ENCODE measurements at places on chromosomes 1 and 21.

- no peak for DNase-seq
Measured at GRCh38 chr1:20867847-20868246, 80.7 kb upstream of the HP1BP3 start.

DNA sequence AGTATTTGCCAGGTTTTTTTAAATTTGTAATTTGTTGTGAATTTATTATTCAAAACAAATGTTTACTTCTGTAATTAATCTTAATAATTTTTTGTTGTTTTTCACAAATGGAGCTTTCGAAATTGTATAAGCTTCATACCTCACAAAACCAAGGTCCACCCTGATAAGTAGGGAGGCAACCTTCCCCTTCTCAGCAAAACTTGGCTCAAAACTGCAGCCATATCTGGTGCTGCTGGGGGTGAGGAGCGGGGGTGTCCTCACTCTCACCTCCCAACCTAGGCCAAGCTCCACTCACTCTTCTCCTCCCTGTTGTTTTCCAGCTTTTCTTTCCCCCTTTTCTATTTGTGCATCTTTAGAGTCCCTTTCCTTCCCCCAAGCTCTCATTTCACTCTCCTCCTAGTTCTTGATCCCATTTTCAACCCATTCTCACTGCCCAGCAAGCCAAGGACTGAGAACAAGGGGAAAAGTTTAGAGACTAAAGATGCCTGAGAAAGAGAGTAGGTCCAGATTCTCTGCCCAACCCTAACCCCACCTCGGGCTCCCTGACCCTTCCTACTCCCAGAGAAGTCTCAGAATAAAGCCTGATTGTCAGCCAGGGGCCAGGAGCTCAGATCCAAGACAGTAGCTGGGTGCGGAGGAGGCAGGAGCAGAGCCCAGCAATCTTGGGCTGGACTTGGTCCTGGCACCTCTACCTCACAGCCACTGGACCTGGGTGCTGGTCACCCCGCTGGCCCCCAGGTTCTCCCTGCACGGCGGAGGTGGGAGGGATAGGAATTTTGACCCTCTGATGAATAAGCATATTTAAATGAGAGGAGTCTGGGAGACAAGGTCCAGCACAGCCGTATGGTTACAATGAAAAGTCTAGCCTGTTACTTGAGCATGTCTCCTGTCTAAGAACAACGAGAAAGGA, 8.3 kb upstream of the CFAP45 start:
- DNase-seq = no peak

DNA sequence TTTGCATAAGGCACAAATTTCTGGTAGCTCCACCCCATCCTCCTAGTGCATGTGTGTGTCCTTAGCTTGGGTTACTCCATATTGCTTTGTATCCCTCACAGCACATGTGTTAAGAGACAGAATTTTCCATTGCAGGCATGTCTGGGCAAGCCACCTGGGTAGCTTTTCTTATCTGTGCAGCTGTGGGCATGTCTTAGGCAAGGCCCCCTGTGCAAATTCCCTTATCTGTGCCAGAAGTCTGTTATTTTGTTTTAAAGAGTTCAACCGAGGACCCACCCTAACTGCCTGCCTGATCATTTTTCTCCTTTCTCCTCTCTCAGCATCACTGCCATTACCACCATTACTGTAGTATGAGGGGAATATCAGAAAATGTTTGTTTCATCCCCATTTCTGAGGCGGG, 131.9 kb downstream of the CYYR1 start:
- DNase-seq = no peak

DNA sequence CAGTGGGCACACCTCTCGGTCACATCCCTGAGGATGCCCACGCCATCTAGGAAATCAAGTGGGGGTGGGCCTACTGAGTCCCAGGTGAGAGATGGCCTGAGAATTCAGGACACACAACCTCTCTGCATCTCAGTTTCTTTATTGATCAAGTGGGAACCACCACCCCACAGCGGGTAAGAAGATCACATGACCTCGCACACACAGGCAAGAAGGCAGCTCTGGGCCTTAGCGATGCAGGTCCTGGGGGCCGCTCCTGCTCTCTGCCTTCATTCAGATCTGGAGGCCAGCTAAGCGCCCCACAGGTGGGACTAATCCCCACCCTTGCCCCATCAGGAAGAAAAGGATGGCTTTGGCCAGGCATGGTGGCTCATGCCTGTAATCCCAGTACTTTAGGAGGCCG, 63.2 kb downstream of the PGBD5 start:
- DNase-seq = no peak

GRCh38 chr1:62353853-62354252, 34.6 kb upstream of the KANK4 start:
- DNase-seq = no peak

DNA sequence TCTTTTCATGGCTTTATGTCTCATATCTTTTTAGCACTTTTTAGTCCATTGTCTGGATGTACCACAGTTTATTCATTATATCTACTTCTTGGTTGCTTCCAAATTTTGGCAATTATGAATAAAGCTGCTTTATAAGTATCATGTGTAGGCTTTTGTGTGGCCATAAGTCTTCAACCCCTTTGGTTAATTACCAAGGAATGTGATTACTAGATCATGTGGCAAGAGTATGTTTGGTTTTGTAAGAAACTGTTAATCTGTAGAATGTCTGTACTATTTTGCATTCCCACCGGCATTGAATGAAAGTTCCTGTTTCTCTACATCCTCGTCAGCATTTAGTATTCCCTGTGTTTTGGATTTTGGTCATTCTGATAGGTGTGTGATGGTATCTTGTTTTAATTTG, 31.5 kb downstream of the ZBTB40 start:
- no peak for DNase-seq

- DNase-seq = no peak
Measured at GRCh38 chr1:244962130-244962529, 97.8 kb upstream of the HNRNPU start.

DNA sequence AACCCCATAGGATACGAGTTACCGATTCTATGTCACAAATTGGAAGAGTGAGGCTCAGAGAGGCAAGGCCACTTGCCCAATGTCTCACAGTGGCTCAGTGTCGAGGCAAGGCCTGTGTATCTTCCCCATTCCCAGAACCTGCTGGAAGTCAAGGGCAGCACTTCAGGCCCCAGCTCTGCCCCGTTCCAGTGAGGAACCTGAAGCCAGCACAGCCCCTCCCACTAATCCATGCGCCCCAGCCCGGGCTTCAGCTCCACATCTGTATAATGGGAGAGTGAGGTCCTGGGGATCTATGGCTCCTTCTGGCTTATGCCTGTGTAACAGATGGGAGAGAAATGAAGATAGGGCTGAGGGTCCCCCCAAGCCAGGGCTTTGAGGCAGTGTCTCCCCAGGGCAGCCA, 56.3 kb downstream of the CASZ1 start:
- no peak for DNase-seq

DNA sequence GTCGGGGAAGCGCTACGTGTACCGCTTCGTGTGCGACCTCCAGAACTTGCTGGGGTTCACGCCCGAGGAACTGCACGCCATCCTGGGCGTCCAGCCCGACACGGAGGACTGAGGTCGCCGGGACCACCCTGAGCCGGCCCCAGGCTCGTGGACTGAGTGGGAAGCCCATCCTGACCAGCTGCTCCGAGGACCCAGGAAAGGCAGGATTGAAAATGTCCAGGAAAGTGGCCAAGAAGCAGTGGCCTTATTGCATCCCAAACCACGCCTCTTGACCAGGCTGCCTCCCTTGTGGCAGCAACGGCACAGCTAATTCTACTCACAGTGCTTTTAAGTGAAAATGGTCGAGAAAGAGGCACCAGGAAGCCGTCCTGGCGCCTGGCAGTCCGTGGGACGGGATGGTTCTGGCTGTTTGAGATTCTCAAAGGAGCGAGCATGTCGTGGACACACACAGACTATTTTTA, 17.1 kb downstream of the ETS2 start:
- no peak for DNase-seq

DNA sequence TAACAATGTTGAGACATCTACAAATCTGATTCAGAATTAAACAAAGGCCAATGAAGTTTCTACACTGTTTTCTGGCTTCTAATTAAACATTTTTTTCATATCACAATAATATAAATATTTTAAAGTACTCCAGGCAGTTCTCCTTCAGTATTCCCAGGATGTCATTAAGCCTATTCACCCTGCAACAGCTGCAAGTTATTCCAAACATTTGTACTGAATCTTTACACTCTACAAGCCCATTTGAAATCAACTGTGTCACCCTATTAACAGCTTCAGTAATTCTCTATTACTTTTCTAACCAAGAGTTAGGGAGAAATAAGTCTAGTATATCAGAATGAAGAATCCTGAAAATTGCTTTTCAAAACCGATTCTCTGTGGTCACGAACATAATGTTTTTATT, 124.6 kb downstream of the OLFML2B start:
- DNase-seq = no peak

- DNase-seq = no peak
Measured at GRCh38 chr1:164723296-164723798, 164.4 kb downstream of the PBX1 start.

- DNase-seq = no peak
Measured at GRCh38 chr21:36725793-36726386, 27.0 kb downstream of the SIM2 start.

DNA sequence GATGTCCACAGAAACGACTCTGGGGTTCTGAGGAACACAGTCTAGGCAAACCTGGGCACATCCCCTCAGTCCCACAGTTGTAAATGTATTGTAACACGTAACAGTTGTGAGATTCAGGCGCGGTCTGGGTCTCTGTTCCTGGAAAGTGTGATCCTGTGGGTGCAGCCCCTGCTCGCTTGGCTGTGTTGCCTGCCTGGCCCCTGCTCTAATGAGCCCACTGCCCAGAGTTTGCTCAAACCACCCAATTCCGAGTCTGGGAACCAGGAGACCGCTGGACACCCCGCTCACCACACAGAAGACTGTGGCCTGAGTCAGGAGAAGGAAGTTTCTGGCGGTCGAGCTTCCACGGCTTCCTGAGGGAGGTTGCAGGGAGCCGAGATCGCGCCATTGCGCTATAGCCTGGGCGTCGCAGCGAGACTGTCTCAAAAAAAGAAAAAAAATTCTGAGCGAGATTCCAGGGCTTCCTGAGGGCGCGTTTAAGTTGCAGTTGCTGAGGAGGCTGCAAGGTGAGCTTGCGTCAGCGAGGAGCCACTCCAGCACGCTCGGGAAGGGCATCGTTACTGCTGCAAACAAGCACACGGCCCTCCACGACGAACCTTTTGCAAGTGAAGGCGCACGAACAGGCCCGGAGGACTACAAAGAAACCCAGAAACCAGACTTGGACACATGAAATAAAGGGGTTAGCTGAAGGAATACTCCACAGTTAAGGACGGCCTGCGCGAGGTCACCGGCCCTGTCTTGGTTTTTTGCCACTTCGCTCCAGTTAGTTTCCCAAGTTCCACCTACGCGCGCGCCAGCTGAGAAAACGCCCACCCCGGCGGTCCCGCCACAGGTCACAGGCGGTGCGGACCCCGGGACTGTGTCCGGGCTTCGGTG, 1.1 kb downstream of the C21orf58 start:
- DNase-seq = no peak

- no peak for DNase-seq
Measured at GRCh38 chr1:55926906-55927471, 652.4 kb downstream of the PLPP3 start.

- DNase-seq = no peak
Measured at GRCh38 chr1:234745844-234746797, 136.1 kb upstream of the IRF2BP2 start.

- DNase-seq = no peak
Measured at GRCh38 chr1:47382399-47382983, 33.6 kb upstream of the FOXE3 start.

DNA sequence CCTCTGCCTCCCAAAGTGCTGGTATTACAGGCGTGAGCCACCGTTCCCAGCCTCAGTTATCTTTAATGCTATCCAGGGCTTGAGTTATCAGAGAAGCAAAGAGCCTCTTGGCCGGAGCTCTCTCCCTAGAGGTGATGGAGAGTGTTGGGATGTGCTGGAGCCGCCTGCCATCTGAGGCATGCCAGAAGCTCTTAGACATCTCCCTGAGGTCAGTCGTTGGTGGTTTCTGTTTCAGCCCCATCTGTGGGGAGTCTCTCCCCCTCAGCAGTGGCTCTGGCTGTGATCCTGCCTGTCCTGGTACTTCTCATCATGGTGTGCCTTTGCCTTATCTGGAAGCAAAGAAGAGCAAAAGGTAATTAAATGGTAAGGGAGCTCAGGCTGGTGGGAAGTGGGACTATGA, 11.6 kb upstream of the ZNF691 start:
- no peak for DNase-seq

DNA sequence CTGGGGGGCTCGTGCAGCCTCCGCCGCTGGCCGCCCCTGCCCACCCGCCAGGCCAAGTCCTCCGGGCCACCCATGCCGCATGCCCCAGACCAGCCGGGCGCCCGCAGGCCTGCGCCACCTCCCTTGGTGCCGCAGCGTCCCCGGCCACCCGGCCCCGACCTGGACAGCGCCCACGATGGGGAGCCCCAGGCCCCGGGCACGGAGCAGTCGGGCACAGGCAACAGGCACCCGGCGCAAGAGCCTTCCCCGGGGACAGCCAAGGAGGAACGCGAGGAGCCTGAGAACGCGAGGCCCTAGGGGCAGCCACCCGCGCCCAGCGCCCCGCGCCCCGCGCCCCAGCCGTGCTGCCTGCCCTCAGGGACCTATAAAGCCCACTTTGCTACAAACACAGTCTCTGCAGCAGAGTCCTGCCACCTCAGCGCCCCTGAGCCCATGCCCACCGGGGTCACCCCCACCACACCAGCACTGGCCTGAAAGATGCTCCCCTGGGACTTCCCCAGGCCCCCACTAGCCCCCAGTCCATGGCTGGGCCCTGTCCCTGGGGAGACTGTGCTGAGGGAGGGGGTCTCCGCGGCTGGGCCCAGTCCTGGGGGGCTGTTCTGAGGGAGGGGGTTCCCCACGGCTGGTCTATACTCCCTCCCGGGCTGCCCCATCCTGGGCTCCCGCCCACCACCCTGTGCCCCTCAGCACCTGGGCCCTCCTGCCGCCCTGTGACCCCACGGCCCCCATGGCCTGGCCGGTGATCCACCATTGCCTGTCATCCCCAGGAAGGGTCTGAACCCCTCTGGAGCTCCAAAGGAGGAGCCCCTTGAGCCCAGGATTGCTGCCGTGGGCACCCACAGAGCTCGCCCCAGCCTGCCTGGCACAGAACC, 8.6 kb downstream of the TNFRSF18 start:
- no peak for DNase-seq

DNA sequence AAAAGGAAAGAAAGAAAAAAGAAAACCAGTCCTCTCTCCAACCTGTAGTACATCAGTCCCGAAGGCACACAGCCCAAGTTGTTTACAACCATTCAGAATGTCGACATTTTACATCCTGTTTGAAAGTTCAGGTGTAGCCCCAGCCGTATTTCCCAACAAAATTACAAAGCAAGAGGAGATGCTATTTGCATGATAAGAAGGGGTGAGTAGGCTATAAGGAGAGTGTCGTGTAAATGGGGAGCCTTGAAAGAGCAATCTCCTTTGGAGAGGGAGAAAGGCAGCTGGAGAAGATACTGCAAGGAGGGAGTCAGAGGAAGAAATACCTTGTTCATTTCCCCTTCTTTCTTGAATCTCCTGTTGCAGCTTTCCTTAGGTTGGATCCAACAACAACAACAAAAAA, 35.5 kb upstream of the DENND1B start:
- DNase-seq = no peak

- DNase-seq = peak; percentile 73
Measured at GRCh38 chr1:1115786-1116700, at the start of gene C1orf159. TSS of gene C1orf159 (minus strand) at chr1:1116089. CDS start at chr1:1091543, 24,546 bp downstream.

GRCh38 chr1:27569506-27570291, 34.2 kb downstream of the AHDC1 start:
- DNase-seq = no peak
